ENCODE measurements at places on chromosomes 1 and 21. TPM values are rescaled to one million over a fixed set of nuclear protein-coding genes. Genes with fewer than 3 reads are reported as not detected.

NTNG1 gene
- total RNA-seq = 2.2 TPM

CHIA gene
- total RNA-seq = 5.3 TPM

MCM3AP gene
- total RNA-seq = 35.2 TPM

RNF223 gene
- total RNA-seq = 1.9 TPM

OLIG1 gene
- not detected for total RNA-seq

TNFRSF18 gene
- total RNA-seq = not detected

CR1 gene
- total RNA-seq = 10.1 TPM

CNKSR1 gene
- total RNA-seq = not detected

IL20 gene
- total RNA-seq = 2.2 TPM

FCAMR gene
- total RNA-seq = 2.2 TPM

RAB3B gene
- total RNA-seq = 2.4 TPM

LRRN2 gene
- total RNA-seq = 3.9 TPM

COL11A1 gene
- total RNA-seq = 373 TPM

CRYAA gene
- not detected for total RNA-seq

UBL4B gene
- not detected for total RNA-seq

NECTIN4 gene
- 6.3 TPM for total RNA-seq

ALDH4A1 gene
- 2.4 TPM for total RNA-seq

TINAGL1 gene
- total RNA-seq = 371 TPM

DIO1 gene
- total RNA-seq = not detected

PRKAA2 gene
- total RNA-seq = 4.8 TPM

CCDC28B gene
- total RNA-seq = 7.2 TPM

TMEM269 gene
- total RNA-seq = not detected

SYT11 gene
- 22.4 TPM for total RNA-seq

LRRC7 gene
- 19.3 TPM for total RNA-seq

NUP210L gene
- 0.48 TPM for total RNA-seq

ATP1A4 gene
- total RNA-seq = 0.96 TPM

PALMD gene
- total RNA-seq = 33.0 TPM

SOX13 gene
- 7.9 TPM for total RNA-seq

CHODL gene
- total RNA-seq = 4.3 TPM

KCNK1 gene
- 14.2 TPM for total RNA-seq

CFAP74 gene
- 4.6 TPM for total RNA-seq

CFAP126 gene
- not detected for total RNA-seq

C1orf56 gene
- 2.4 TPM for total RNA-seq

FLG2 gene
- total RNA-seq = 2.4 TPM

ERO1B gene
- total RNA-seq = 7.0 TPM

ANKRD35 gene
- total RNA-seq = 0.72 TPM

GBP2 gene
- 106 TPM for total RNA-seq

S100A8 gene
- 16.6 TPM for total RNA-seq

BRINP3 gene
- 14.4 TPM for total RNA-seq
